Osteocyte (in vitro differentiated cells): ENCODE measurements at places on chromosomes 11 and 22. TPM values are rescaled to one million over a fixed set of nuclear protein-coding genes. Genes with fewer than 3 reads are reported as not detected.
A peak's percentile ranks its signal among the peaks of the same experiment; 100 is the strongest.

- peak overlapping the region; percentile 77 for H3K27ac ChIP-seq
- DNase-seq, result no peak
- peak overlapping the region; percentile 6 for H3K4me3 ChIP-seq
Measured at GRCh38 chr11:76768088-76768908, 14.9 kb upstream of the TSKU start.

- no peaks in the 10 kb centered on the region for H3K36me3 ChIP-seq
- H3K27me3 ChIP-seq, result no peaks in the 10 kb centered on the region
- DNase-seq, result peak; percentile 32
- no peak overlapping the region for H3K4me3 ChIP-seq
- H3K4me1 ChIP-seq, result peaks cover 57% of the 10 kb centered on the region
Measured at GRCh38 chr11:130825983-130826382, 90.3 kb downstream of the SNX19 start.

GRCh38 chr22:25953276-25953675 lies 211.3 kb downstream of the MYO18B start:
- no peaks in the 10 kb centered on the region for H3K4me1 ChIP-seq
- H3K4me3 ChIP-seq, result no peak overlapping the region

- peak; percentile 91 for DNase-seq
- peak overlapping the region; percentile 93 for H3K27ac ChIP-seq
- no peaks in the 10 kb centered on the region for H3K27me3 ChIP-seq
- peaks cover 27% of the 10 kb centered on the region for H3K4me1 ChIP-seq
- H3K4me3 ChIP-seq, result peak overlapping the region; percentile 36
- peaks cover 36% of the 10 kb centered on the region for H3K36me3 ChIP-seq
Measured at GRCh38 chr22:20750461-20751184, 23.3 kb upstream of the SERPIND1 start.

GRCh38 chr11:18706330-18707243 lies 8.0 kb downstream of the TMEM86A start:
- no peak for DNase-seq
- no peak overlapping the region for H3K27ac ChIP-seq
- H3K4me1 ChIP-seq, result no peaks in the 10 kb centered on the region
- no peaks in the 10 kb centered on the region for H3K36me3 ChIP-seq
- no peak overlapping the region for H3K4me3 ChIP-seq

UNC93B1 gene
- total RNA-seq, result 26.0 and 29.3 TPM in 2 replicates

DNA sequence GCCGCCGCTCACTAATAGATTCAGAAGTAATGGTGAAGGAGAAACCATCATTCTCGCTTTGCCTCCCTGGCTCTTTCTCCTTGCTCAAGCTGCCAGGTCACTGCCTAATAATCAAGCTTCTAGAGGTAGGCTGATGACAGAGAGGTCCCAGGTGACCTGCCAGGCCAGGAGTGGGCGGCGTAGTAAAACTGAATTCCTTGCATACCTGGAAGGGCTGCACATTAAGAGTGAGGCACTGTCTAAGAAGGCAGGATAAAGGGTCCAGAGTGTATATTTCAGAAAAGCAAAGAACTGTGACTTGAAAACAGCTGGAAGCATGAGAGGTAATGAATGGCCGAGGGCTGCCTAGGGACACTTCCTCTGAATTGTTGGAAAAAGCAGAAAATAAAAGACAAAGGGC lies 4.1 kb downstream of the SYT13 start:
- no peak overlapping the region for H3K4me3 ChIP-seq
- no peak for DNase-seq
- no peaks in the 10 kb centered on the region for H3K36me3 ChIP-seq
- H3K4me1 ChIP-seq, result peaks cover 7% of the 10 kb centered on the region

DNA sequence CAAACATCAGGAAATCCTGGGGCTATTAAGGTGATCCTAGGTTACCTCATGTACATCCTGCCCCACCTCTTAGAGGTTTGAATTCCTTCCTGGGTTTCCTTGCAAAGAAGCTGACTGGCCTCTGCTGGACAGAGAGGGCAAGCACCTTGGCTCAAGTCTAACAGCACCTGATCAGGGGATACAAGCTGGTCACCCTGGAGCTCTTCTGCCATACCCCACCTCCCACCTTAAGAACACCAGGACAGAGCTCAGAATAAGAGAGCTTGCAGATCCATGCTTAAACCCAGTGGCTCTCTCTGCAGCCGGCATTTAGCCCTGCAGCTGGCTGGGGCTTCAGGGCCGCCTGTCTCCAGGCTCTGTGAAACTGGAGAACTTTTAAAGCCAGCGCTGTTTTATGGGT lies 386.6 kb upstream of the NARS2 start:
- peaks cover 51% of the 10 kb centered on the region for H3K4me1 ChIP-seq
- peak overlapping the region; percentile 72 for H3K4me3 ChIP-seq
- no peak for DNase-seq
- no peaks in the 10 kb centered on the region for H3K36me3 ChIP-seq
- peak overlapping the region; percentile 50 for H3K27ac ChIP-seq

DNA sequence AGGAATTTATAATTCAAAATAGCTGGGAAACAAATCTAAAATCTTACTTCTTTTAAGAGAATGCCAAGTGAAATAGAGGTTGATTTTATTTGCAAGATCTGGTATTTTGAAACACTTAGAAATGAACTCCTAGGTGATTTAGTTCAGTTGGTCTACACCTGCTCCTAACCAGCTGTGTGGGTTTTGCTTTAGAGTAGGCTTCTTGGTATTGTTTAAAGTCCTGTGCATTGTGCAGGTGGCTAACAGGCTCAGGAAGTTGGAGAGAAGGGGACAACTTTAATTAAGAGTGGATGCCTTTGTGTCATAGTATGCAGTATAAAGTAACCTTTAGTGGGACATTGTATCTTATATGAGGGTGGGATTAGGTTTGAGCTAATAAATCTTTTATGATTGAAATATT lies 4.1 kb upstream of the RAG2 start:
- H3K4me3 ChIP-seq, result no peak overlapping the region
- H3K27me3 ChIP-seq, result no peaks in the 10 kb centered on the region
- DNase-seq, result no peak
- H3K27ac ChIP-seq, result no peak overlapping the region
- H3K36me3 ChIP-seq, result no peaks in the 10 kb centered on the region
